H1 (cell line): ENCODE measurements at places on chromosomes 11 and 22. TPM values are rescaled to one million over a fixed set of nuclear protein-coding genes. Genes with fewer than 3 reads are reported as not detected.
A peak's percentile ranks its signal among the peaks of the same experiment; 100 is the strongest.

SLC5A4 gene
- total RNA-seq, result not detected in 2 replicates

KCNE3 gene
- 2.8 and 3.5 TPM in 2 replicates for total RNA-seq

ARHGEF12 gene
- 31.2 and 33.7 TPM in 2 replicates for total RNA-seq

CD3G gene
- not detected in 2 replicates for total RNA-seq

TUBA8 gene
- 0.23 and 1.0 TPM in 2 replicates for total RNA-seq

OR51B5 gene
- not detected in 2 replicates for total RNA-seq

E2F8 gene
- total RNA-seq, result 11.4 and 11.5 TPM in 2 replicates

ABCC8 gene
- 2.6 and 3.7 TPM in 2 replicates for total RNA-seq

MS4A14 gene
- total RNA-seq, result not detected in 2 replicates

DNA sequence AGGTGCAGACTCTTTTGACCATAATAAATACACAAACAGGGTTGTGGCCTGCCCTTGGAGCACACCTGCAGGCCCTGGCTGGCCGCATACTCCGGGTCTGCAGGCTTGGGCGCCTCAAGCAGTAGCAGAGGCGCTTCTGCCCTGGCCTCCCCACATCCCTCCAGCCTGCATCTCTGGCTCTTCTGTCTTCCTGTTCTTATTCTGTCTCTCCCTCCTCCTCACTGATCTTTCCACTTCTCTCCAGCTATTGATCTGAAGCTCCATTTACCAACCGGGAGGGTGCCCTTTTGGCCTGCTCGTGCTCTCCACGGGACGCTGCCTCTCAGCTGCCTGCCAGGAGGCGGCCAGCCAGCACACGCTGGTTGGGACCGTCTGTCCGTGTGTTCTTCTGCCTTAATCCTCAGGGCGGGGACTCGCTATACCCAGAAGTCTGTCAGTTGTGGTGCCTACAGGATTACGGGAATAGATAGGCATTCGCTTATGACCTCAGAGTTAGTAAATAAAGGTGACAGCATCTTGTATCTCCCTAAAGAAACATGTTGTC is 5.2 kb downstream of the UPB1 start:
- no peak for DNase-seq

GRCh38 chr22:33919391-33920196 is 682 bp downstream of the LARGE1 start:
- peak; percentile 72 for DNase-seq

DNA sequence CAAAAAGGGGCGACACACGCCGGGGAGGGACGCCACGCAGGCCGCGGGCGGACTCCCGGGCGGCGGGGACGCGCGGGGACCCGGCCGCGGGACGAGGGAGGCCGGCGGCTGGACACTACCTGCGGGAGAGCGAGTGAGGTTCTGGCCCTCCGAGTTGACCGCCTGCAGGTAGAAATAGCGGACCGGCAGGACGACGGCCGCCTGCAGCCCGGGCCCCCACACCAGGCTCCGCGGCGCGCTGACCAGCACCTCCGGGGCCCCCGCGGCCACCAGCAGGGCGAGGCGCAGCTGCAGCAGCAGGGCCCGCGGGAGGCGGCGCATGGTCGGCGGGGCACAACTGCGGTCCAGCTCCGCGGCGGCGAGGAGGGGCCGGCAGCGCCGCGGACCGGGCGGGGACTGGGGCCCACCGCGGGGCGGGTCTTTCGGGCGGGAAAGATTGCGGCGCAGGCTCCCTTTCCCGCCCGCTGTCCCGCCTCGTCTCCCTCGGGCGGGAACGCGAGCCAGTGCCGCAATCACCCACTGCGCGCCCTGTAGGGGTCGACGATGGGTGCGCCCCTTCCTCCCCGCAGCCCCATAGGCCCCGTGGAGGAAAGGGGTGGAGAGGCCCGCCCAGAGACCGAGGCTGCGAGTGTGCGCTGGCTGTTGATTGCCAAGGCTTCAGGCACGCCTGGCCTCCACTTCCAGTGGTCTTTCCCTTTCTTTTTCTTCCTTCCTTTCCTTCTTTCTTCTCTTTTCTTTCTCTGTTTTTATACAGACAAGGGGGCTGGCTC is at the start of gene POGLUT3:
POGLUT3 (minus strand) TSS at position 339 of the 770 bp plus-strand sequence; CDS start at position 321, 18 bp downstream.
- peak; percentile 78 for DNase-seq

GRCh38 chr11:23990346-23991164 is 506.3 kb upstream of the LUZP2 start:
- DNase-seq, result no peak

DNA sequence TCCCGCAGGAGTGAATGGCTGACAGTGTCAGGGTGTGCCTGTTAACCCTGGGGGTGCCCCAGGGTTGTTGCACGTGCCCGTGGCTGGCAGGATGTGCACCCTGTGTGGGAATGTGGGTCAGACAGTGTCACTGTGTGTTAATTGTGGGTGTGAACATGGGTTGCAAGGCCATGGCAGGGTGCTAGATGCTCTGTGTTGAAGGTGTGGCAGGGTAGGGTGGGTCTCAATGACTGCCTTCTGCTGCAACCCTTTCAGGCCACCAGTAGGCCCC is 8.3 kb downstream of the RIN1 start:
- no peak for DNase-seq

DNA sequence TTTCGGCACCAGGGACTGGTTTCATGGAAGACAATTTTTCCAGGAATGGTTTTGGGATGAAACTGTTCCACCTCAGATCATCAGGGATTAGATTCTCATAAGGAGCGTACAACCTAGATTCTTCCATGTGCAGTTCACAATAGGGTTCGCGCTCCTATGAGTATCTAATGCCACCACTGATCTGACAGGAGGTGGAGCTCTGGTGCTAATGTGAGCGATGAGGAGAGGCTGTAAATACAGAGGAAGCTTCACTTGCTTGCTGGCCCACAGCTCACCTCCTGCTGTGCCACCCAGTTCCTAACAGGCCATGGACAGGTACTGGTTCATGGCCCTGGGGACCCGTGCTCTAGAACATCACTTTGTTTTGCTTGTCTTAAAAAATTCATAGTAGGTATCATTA is 41.8 kb upstream of the AMPD3 start:
- DNase-seq, result no peak

DNA sequence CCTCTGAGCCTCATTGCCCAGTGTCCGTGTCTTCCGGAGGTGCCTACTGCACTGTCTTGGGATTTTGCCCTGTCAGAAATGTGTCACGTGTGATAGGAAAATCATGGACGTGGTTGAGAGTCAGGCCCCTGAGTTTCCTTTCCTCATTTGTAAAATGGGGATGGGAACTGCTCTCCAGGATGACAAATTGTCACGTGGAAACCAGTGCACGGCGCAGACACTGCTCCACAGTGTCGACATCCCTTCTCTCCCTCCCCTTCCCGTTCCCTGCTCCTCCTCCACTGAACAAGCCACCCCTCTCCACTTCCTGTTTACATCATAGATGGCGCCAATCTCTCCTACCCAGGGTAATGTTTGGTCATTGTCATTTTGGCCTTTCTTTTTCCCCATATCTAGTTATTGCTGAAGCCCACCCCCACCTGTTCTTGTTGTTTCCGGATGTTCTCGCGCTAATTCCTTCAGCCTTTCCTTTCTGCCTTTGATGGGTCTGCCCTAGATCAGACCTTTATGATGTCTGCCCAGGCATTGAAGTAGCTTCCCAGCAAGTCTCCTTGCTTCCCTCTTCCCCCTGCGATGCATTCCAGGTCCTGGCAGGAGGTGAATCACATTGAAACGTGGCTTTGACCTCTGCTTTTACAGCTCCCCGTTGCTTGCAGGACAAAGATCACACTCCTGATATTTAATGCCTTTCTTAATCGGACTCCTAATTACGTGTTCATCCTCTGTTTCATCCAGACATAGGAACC is 91.8 kb downstream of the TBC1D22A start:
- no peak for DNase-seq

DNA sequence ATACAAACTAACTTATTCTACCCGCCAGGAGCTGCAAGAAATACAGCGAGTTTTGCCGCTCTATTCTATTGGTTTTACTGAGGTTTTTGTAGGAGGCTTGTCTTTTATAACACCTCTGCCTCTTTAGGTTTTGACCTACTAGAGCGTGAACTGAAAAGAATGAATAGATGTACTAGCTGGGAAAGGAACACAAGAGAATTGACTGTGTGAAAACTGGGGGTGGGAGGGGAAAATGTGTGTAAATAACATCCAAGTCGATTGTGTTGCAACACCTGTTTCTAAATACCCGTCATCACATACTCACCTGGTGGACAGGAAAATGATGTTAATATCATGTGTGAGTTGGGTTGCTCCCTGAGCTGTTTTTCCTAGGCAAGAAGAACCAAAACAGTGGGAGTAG is 12.9 kb upstream of the JHY start:
- no peak for DNase-seq

DNA sequence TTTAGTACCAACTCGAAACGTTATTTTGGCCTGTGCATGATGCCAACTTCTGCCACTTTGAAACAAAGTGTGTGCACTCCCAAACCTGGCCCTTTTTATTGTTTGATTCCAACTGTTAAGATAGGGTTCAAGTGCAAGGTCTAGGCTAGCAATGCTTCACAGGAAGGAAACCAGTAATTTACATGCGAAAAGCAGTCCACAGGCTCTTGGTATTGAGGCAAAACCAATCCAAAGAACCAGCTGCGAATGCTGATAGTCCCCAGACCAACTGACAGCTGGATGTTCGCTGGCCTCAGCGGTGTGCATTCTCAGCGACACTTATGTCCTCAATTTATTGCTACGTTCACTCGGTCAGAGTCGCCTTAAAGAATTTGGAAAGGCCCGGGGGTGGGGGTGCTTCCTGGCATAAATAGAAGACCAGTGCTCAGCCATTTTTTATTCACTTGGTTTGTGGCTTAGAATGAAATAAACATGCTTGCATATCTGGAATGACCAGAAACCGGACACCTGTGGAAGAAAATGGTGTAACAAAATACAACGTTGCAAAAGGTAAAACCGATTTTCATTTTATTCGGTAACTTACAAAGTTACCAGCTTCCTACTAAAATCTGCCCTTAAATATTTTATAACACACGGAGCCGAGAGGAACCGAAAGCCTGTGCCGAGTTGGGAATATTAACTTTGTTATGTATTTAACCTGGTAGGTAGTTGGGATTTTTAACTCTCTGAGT is 1.6 kb downstream of the CPT1A start:
- no peak for DNase-seq

GRCh38 chr22:47034905-47035419 is 272.5 kb downstream of the TBC1D22A start:
- no peak for DNase-seq

DNA sequence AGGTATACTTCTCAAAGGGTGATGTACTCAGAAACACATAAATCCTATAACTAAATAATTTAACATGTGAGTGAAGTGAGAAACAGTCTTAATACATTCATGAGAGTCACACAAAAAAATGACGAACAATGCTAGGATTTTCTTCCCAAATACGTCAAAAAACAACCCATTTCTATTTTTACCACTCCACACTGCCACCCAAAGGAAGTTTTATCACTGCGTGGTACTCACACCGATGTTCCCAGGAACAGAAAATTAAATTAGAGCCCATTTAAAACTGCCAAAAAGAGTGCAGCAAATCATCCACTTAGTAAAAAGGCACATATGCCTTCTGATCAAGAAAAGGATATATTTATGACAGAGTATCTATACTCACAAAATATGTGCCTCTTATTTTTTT is 710.9 kb upstream of the FAT3 start:
- no peak for DNase-seq

GRCh38 chr11:19116276-19116970 is 545 bp upstream of the ZDHHC13 start:
- no peak for DNase-seq

- no peak for DNase-seq
Observed at GRCh38 chr11:120805960-120806555, 217.8 kb upstream of the TBCEL start.

- DNase-seq, result no peak
Observed at GRCh38 chr11:9651481-9651880, 12.4 kb upstream of the SWAP70 start.

GRCh38 chr11:91239359-91239758 is 985.3 kb upstream of the FAT3 start:
- no peak for DNase-seq

GRCh38 chr11:128719556-128719824 is 25.6 kb downstream of the FLI1 start:
- DNase-seq, result no peak

DNA sequence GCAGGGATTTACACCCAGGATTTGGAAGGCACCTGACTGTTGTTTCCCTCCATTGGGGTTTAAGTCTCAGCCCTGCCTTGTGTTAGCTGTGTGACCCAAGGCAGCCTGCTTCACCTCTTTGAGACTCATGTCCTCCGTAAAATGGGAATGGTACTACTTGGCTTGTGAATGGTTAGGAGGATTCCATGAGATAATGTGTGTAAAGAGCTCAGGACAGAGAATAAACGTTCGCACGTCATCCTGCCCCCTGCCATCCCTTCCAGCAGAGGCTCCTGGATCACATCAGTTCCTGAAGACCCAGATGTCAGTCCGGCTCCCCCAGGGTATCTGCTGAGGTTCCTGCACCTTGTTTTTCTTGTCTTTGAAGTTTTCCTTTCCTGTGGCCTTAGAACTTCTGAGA is 16.8 kb upstream of the ACCSL start:
- DNase-seq, result no peak

DNA sequence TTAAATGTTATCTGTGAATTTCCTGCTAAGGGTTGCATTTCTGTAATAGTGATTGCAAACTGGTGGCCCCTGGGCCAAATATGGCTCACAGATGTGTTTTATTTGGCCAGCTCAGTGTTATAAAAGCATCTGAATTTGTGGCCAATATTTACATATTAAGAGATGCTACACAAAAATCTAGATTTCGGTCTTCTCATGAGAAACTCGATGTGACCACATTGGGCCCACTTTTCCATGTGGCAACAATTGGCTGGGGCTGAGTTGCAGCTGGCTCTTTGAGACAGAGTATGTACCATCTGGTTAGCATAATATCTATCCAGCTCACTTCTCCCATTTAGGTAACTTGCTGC is 244.5 kb upstream of the POU2AF2 start:
- DNase-seq, result no peak

DNA sequence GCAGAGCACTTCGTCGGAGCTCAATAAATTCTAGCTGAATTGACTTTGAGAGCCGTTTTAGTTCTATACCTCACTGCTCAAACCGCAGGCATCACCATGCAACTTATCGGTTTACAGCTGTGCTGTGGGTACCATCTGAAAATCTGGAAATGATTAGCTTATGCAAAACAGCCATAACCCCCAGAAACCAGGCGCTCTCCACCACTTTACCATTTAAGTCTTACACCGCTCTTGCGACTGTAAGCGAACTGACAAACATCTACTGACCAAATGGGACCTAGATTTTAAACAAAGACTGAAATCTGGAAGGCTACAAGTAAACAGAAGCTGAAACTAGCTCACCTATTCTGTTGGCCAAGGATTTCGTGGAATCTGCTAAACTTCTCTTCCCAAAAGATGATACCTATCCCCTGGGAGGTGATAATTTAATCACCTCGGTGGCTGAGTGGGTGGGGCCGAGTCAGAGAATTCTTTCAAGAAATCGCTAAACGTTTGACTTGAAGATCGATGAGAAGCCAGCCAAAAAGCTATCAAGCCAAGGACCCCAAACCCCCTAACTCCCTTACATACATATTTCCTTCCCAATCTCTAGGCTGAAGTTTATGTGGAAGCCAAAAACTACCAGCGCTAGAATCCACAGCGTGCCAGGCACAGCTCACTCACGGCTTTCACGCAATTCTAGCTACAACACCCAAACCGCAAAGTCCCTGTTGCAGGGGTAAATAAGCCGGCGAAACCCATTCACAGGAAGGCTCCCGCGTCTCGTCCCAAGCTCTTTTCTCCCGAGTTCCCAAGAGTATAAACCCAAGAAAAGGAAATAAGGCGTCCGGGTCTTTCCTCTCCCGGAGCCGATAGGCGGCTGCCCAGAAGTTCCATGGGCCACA is 644 bp downstream of the SPTY2D1 start:
- no peak for DNase-seq

- DNase-seq, result no peak
Observed at GRCh38 chr11:114168691-114169090, 109.2 kb downstream of the ZBTB16 start.

GRCh38 chr11:67776852-67777520 is 102.6 kb upstream of the ALDH3B2 start:
- DNase-seq, result no peak
